ENCODE measurements at places on chromosomes 6 and 20.
A peak's percentile ranks its signal among the peaks of the same experiment; 100 is the strongest.

DNA sequence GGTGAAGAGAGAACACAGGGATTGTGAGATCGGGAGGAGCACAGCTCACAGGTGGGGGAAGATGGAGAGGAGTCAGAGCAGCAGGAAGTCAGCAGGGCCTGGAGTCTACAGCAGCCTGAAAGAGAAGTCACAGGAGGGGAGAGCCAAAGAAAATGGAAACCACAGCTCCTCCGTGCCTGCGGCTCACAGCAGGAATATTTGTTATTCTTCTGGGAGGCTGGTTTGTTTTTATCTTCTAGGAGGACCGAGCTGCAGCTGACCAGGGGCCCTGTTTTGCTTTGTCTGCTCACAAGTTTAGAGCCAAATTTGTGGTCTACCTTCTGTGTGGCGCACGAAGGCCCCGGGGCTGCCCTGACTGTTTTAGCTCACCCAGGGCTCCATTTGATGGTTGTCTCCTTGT, 81.8 kb downstream of the CLIC5 start:
- DNase-seq = peak; percentile 73

DNA sequence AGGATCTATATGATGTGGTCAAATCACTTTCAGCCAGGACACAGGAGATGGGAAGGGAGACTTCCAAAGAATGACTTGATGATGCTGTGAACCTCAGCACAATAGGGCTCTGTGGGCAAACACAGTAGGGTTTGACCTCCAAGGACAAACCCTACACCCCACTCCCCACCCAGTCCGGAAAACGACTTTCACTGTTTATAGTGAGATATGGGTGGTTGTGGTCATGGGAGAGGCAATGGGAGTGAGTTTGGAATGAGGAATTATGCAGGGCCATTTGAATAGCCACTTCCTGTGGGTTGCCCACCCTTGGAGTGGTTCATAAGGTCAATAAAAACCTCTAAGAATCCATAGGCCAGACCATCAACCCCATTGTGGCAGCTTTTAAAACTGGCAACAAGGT, 38.4 kb upstream of the PRND start:
- no peak for DNase-seq

DNA sequence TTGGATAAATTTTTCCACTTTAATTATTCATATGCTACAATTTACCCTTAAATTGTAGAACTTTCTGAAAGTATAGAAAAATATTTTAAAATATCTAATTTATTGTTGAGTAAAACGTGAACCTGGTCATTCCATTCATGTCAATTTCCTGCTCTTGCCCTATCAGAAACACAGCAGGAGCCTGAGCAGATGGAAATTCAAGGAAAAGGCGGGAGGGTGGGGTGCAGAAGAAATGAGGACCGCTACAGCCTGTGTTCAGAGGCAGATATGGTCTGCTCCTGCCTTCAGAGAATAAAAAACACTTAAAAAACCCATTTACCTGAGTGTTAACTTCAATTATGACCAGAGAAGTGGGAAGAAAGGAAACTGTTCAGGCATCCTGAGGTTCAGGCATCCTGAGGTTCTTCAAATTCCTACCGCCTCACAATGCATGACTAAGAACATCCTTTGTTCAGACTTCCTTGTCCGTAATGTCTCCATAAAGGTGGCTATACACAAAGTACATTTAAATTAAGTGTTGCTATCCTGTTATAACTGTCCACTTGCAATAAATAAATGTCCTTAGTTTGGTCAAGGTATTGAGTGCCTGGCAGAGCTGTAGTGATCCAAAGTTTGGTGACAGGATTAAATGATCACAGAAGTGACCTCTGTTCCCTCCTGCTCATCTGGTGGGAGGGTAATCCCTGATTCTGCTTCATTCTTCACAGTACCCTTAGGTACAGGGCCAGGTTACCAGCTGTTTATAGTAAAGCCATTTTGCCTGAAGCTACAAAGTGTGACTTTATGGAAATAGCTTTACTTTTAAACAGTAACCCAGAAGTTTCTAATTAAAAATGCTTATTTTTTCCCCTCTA, 109.1 kb downstream of the MAN1A1 start:
- no peak for DNase-seq

GRCh38 chr6:14957355-14958059, 288.4 kb upstream of the JARID2 start:
- no peak for DNase-seq

DNA sequence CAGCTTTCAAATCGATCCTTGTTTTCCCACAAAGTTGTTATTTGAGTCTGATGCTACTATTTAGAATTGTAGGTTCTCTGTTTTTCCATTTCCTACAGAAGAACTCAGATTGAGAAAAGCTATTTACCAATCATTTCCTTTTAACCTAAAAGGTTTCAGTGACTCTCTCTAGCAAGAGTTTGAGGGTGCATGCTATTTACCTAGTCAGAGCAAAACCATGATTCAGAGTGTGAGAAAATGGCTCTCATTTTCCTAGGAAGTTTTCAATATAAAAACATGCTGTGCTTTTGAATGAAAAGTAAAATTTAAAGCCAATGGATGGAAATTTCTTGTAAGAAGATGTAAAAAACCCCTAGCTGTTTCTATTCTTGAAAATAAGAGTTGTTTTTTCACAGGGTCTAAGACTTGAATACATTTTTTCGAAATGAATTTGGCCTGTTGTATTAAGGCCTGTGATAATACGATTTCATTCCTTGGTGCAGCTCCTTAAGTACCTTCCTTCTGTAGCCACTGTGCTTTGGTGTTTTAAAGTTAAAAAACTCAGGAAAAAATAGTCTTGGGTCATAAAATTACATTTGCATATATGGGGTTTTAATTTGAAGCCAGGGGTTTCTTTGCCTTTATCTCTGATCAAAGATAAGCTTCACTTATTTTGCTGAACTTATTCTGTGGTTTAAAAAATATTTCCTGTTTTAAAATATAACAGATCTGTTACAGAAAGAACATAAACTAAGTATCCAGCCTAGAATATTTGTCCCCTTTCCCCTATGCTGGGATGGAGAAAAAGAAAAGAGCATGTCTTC, 18.0 kb upstream of the RSPH3 start:
- DNase-seq = no peak

- no peak for DNase-seq
Measured at GRCh38 chr20:62359043-62359490, 8.0 kb downstream of the LAMA5 start.

GRCh38 chr6:93218096-93218495, 201.3 kb downstream of the EPHA7 start:
- no peak for DNase-seq

DNA sequence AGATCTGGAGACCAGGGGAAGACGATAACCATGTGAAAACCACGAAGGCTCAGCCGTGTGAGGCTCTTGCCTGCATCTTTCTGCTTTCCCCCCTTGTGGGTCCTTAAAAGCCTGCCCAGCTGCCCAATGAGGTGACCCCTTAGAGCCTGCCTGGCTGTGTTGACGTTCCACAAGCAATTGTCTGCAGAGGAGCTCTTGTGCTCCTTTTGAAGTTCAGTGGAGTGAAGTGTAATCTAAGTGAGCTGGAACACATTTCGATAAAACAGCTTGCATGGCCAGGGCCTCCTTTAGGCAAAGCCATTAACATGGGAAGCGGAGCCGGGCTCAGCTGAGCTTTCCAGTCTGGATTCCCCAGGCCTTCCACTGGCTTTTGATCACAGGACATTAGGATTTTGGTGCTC, 27.3 kb upstream of the TCP11 start:
- DNase-seq = no peak

- DNase-seq = no peak
Measured at GRCh38 chr6:44278774-44279697, 8.8 kb downstream of the TMEM151B start.

DNA sequence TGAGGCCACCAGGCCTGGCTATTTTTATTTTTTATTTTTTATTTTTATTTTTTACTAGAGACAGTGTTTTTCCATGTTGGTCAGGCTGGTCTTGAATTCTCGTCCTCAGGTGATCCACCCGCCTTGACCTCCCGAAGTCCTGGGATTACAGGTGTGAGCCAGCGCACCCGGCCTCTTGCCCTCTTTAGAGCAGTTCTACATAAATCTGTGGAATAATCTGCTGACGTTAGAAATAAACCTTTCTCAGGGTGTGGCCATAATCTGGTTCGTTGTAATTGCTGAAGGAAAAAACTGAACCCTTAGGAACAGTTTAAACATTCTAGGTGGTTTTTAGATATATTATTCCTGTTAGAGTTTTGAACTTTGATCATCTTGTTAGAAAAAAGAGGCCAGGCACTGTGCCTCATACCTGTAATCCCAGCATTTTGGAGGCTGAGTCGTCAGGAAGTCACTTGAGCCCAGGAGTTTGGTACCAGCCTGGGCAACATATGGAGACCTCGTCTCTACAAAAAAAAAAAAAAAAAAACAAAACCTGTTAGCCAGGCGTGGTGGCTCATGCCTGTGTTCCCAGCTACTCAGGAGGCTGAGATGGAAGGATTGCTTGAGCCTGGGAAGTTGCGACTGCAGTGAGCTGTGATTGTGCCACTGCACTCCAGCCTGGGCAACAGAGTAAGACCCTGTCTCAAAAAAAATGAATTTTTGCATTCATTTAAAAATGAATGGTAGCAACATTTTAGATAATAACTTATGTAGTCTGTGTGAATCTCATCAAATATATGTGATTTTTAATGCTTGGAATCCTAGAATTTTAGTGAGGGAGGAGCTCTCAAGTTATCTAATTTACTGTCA, 24.2 kb downstream of the ASXL1 start:
- DNase-seq = no peak

Data from H4 (cell line).